ENCODE measurements at places on chromosomes 12 and 14. TPM values are rescaled to one million over a fixed set of nuclear protein-coding genes. Genes with fewer than 3 reads are reported as not detected.

Gene OTX2
- not detected for total RNA-seq

Gene NRXN3
- 2.9 TPM for total RNA-seq

Gene IL26
- total RNA-seq: not detected

DNA sequence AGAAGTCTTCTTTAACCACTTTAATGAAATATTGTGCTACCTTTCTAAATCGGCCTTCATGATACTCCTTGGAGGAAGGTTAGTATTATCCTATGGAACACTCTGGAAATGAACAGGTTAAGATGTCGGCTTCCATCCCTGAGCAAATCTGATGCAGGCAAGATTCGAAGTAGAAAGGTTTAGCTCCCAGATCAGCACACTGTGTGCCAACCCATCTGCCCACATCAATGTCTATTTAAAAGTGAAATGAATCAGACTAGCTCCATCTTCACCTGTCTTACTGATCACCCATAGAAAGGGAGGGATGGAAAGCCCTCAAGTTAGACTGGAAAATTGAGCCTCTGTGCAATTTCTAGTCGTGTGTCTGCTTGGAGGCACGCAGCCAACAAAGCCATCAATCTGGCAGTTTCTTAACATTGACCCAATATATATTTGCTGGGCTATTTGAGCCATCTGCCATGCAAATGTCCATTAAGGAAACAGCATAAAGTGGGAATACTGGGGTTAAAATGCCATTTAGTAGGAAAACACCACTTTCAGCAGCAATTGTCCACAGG lies 506.1 kb downstream of the RMST start:
- DNase-seq: no peak

- no peak for DNase-seq
Observed at GRCh38 chr14:60655119-60655897, 6.0 kb upstream of the SIX1 start.

- no peak for DNase-seq
Observed at GRCh38 chr12:75814851-75815754, 216.5 kb downstream of the PHLDA1 start.
